ENCODE measurements at places on chromosomes 2 and 18. TPM values are rescaled to one million over a fixed set of nuclear protein-coding genes. Genes with fewer than 3 reads are reported as not detected.
A peak's percentile ranks its signal among the peaks of the same experiment; 100 is the strongest.

The KCNG2 gene
- not detected for total RNA-seq

DNA sequence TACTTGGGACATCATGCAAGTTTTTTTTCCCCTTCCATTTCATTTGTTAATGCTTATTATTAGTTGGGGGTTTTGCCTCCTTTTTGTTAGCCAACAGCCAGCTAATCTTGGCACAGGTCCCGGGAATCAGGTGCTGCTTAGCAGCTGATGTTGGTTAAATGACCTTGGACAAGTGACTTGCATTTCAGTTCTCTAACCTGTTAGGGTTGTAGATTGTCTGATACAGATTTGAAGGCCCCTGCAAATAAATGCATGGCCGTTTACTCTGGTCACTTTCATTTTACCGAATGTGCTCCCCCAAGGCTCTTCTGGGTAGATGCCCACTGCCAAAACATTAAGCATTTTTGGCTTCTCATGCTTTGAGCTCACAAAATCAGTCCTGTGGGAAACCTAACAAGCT, 120.9 kb downstream of the SPTBN1 start:
- peaks cover 97% of the 10 kb centered on the region for H3K4me1 ChIP-seq
- H3K27me3 ChIP-seq = no peaks in the 10 kb centered on the region
- H3K27ac ChIP-seq = peak overlapping the region; percentile 66

DNA sequence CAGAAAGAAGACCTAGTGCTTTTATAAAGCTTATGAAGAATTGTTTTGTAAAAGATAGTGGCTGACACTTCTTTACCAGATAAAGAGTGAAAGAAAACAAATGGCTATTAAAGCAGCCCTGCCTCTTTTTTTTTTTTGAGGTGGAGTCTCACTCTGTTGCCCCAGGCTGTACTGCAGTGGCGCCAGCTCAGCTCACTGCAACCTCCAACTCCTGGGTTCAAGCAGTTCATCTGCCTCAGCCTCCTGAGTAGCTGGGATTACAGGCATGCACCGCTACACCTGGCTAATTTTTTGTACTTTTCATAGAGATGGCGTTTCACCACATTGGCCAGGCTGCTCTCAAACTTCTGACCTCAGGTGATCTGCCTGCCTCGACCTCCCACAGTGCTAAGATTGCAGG, 12.9 kb downstream of the ARPC2 start:
- H3K36me3 ChIP-seq = peaks cover 31% of the 10 kb centered on the region
- H3K4me3 ChIP-seq = peak overlapping the region; percentile 77
- peaks cover 79% of the 10 kb centered on the region for H3K4me1 ChIP-seq

DNA sequence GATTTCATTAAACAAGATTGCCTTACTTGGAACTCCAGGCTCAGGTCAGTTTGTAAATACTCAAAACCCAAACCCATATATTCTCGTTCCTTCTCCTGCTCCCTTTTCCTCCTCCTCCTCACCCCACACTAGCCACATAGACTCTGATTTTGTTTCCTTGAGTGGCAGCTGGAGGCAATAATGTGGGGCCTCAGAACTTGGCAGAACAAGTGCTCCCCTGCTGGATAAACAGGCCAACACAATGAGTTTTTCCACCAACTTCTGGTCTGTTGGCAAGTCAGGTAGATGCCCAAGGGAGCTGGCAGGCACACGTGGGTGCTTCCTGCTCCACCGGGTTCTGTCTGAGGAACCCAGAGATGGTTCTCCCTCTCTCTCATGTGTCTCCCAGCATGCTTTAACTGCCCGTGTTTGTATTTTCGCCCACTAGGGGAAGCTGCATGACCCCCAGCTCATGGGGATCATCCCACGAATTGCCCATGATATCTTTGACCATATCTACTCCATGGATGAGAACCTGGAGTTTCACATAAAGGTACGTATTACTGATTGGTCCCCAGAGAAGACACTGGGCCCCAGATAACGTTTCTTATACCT, 61.9 kb downstream of the KIF5C start:
- H3K27ac ChIP-seq = no peak overlapping the region
- H3K4me3 ChIP-seq = no peak overlapping the region
- DNase-seq = no peak
- no peaks in the 10 kb centered on the region for H3K27me3 ChIP-seq

DNA sequence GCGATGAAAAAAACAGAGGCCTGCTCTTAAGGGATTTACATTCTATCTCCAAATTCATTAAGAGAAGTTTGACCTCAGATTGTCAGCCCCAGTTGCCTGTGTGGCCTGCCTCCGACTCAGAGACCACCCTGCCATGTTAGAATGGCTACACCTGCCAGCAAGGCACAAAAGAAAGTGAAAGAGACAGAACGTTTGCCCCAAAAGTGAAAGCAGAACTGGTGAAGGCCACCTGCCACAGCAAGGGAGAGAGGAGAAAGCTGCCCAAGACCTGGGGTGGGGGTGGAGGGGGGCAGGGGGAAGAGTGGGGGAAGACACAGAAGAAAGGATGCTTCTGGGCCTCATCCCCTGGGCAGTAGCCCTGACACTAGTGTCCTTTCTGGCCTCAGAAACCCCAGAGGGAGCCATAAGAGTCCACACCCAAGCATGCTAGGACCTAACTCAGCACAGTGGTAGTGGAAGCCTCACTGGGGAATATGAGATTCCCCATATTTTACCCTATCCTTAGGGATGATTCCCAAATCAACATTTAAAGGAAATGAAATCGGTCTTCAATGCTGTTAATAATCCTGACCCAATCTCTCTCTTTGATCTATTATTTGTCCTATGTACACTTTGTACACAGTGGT, 389.7 kb downstream of the TXNL1 start:
- H3K36me3 ChIP-seq = no peaks in the 10 kb centered on the region
- DNase-seq = no peak
- no peak overlapping the region for H3K4me3 ChIP-seq
- H3K27ac ChIP-seq = no peak overlapping the region
- H3K4me1 ChIP-seq = peaks cover 3% of the 10 kb centered on the region

DNA sequence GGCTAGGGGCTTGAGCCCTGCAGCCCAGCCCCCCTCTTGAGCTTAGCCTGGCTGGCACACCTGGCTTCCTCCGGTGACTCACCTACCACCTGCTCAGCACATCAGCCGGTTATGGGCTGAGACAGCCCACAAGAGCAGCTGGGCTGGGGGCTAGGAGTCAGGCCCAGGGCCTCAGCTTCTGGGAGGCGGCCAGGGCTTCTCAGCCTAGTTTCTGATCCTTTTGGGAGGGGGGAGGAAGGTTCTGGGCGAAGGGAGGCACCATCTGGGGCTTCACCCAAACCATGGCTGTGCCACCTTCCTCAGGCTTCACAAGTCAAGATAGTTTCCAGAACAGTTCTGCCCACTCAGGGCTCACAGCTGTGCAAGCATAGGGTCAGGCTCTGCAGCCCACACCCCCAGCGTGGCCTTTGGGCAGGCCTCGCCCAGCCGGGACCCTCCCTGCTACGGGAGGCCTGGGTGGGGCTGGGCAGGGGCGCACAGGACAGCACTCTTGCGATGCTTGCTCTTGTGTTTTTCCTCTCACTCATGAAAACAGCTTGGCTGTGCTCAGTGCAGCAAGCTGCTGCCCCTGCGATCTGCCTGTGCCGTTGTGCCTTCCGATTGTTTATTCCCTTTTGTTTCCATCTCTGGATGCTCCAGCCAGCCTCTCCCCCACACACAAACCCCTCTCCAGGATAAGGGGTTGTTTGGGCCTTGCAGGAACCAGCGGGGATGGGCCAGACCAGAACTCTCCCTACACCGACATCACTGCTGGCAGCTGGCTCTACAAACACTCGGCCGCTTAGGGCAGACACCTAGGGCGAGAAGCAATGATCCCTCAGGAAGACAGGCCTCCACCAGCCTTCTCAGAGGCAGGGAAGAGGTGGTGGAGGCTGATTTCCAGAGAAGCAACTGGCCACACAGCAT, 26.1 kb upstream of the SEMA4C start:
- H3K36me3 ChIP-seq = no peaks in the 10 kb centered on the region
- H3K27ac ChIP-seq = peak overlapping the region; percentile 12
- peaks cover 41% of the 10 kb centered on the region for H3K4me1 ChIP-seq
- H3K27me3 ChIP-seq = no peaks in the 10 kb centered on the region

DNA sequence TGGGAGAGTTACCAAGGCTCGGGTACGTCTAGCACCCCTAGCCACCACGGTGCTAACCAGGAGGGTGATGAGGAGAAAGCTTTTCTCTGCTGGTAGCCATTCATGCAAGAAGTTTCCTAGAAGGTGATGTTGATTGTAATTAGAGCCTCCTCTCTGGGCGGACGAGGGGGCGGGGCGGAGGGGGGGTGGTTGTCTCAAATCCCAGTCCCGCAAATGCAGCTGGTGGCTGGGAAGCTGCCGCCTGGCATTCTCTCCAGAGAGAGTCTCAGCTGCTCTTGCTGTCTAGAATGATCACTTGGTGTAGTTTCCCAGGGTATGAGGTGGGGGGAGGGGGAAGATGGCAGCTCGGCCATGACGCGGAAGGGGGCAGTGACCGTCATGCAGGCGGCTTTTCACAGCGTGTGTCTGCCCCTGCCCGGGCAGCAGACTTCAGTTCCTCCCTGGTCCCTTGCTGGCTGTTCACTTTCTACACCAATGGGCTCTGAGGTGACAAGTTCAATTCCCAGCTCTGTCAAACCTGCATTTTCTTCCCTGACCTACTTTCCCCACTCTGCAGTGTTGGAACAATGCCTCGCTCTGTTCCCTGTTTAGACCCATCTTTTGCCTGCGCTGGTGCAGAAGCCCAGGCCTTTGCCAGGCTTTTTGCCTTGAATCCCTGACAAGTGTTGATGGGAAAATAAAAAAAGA, 61.5 kb upstream of the KLF7 start:
- DNase-seq = no peak
- no peaks in the 10 kb centered on the region for H3K27me3 ChIP-seq
- H3K36me3 ChIP-seq = peaks cover 2% of the 10 kb centered on the region
- peaks cover 68% of the 10 kb centered on the region for H3K4me1 ChIP-seq

DNA sequence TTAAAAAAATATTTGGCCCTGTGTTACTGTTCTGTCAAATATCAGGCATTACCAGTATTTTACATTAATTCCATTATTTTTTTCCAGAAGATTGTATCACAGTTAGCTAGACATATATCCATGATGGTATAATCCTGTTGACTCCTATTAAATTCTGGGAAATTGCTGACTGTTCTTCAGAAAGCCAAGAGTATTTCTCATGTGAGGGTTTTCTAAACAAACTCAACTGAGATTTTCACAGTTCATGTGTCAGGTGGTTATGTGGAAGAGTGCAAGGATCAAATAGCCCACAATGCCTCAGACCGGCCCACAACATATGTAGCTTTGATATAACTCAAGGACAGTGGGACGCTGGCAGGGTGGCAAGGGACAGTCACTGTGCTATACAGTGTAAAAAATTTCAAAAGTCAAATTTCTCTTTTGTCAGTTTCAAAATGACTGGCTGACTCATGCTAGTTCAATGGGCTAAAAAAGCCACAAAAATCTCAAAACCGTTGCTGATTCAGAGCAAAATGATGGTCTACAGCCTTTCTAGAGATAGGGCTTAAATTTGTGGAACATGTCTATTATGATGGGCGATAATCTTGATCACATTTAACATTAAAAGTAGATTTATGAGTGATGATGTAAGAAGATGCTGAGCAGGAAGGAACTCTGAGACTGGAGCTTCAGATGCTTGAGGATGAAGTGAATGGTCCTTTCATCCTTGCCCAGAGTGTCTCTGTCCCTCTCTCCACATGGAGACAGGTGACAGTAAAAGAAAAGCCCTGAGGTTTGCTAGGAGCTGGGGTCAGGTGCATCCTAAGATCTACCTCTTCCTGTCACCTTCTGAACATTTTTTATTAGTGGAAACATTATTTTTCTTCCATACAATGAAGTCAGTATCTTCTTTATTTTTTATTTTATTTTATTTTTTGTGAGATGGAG, 175.8 kb upstream of the PIEZO2 start:
- no peak overlapping the region for H3K27ac ChIP-seq
- peaks cover 2% of the 10 kb centered on the region for H3K36me3 ChIP-seq
- peaks cover 8% of the 10 kb centered on the region for H3K27me3 ChIP-seq
- H3K4me3 ChIP-seq = no peak overlapping the region
- H3K4me1 ChIP-seq = peaks cover 6% of the 10 kb centered on the region

DNA sequence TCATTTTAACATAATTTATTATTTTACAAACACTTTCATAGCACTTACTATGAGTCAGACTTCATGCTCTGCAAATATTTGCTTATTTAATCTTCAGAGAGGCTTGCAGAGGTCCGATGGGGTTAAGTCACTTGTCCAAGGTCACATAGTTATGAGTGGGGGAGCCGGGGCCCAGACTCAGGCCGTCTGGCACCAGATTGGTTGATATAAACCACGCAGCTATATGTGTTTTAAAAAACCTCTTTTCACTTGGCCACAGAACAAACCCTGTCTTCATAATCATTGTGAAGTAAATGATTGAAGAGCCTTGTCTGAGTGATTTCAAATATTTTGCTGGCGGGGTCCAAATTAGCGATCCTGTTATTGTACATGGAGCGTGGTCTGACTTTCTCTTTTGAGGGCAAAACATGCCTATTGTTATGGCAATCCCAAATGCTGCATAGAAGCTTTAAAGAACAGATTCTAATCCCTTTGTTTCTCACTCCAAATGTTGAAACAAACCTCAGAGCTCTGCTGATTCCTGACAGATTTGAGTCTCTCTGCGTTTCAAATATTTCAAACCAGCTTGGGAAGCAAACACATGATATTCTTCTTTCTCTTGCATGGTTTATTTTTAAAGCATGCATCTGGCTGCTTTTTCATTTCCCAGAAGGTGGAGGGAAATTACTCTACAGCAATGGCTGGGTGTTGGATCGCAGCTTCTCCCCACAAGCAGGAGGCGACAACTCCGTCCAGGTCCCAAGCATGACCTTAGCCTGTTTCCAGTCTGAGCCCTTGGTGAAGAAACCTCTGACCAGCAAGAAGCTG, 142.4 kb downstream of the DDX1 start:
- no peak overlapping the region for H3K4me3 ChIP-seq
- no peak for DNase-seq
- no peaks in the 10 kb centered on the region for H3K36me3 ChIP-seq
- H3K27ac ChIP-seq = no peak overlapping the region
- peaks cover 4% of the 10 kb centered on the region for H3K27me3 ChIP-seq

DNA sequence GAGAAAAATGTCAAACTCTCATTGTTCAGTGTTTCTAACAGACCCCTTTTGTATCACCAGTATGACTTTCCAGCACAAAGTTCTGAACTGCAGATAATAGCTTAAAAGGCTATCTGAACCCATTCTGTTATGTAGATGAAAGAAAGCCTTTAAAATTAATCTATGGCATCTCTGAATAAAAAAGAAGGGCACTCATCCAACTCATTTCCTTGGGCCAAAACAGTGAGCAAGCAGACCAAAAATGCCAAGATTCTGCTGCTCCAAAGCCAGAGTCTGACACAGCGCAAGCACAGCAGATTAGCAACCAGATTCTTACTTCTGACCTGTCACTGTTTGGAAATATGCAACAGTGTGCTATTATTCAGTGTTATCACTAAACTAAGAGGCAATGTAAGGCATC, 22.6 kb upstream of the ITGA6 start:
- no peak overlapping the region for H3K4me3 ChIP-seq
- DNase-seq = no peak
- H3K27ac ChIP-seq = no peak overlapping the region
- no peaks in the 10 kb centered on the region for H3K4me1 ChIP-seq

- H3K36me3 ChIP-seq = peaks cover 6% of the 10 kb centered on the region
- peak; percentile 73 for DNase-seq
- peaks cover 41% of the 10 kb centered on the region for H3K4me1 ChIP-seq
Observed at GRCh38 chr2:68185541-68186164, 28.0 kb downstream of the PNO1 start.
